ENCODE measurements at places on chromosomes 13 and 19. TPM values are rescaled to one million over a fixed set of nuclear protein-coding genes. Genes with fewer than 3 reads are reported as not detected.

The ZNF177 gene
- 0.08 TPM for total RNA-seq

The CGB3 gene
- not detected for total RNA-seq

The CFAP97D2 gene
- total RNA-seq: not detected

The CGB8 gene
- not detected for total RNA-seq

The LMTK3 gene
- total RNA-seq: 2.8 TPM

The URAD gene
- total RNA-seq: not detected

The WDR62 gene
- total RNA-seq: 2.7 TPM

The ELSPBP1 gene
- total RNA-seq: not detected

The CNMD gene
- not detected for total RNA-seq

The TMC4 gene
- total RNA-seq: 22.6 TPM

The DNAJB1 gene
- 100 TPM for total RNA-seq

The IGFL1 gene
- total RNA-seq: 0.34 TPM

The MISP3 gene
- 0.08 TPM for total RNA-seq

The ZNF541 gene
- total RNA-seq: not detected

The BRSK1 gene
- total RNA-seq: 2.3 TPM

The PCDH9 gene
- total RNA-seq: 0.19 TPM

The SGTA gene
- 60.8 TPM for total RNA-seq

The ZNF491 gene
- total RNA-seq: 0.11 TPM

The LENG1 gene
- 8.3 TPM for total RNA-seq

The APC2 gene
- 0.08 TPM for total RNA-seq

The CBY2 gene
- total RNA-seq: not detected

The ZNF285 gene
- total RNA-seq: 9.5 TPM

The SYCN gene
- total RNA-seq: not detected

The NAXD gene
- 13.0 TPM for total RNA-seq

The ZSCAN4 gene
- total RNA-seq: not detected

The WTIP gene
- 9.4 TPM for total RNA-seq

The PLA2G4C gene
- total RNA-seq: 0.70 TPM

The WDR83 gene
- 11.3 TPM for total RNA-seq

The METTL21C gene
- total RNA-seq: not detected

The EXOC3L2 gene
- 0.38 TPM for total RNA-seq

The BRME1 gene
- not detected for total RNA-seq

The NCCRP1 gene
- 1.3 TPM for total RNA-seq

Data from hair follicular keratinocyte (primary cell).